ENCODE measurements at places on chromosomes 2 and 18. TPM values are rescaled to one million over a fixed set of nuclear protein-coding genes. Genes with fewer than 3 reads are reported as not detected.

Gene CCDC148
- total RNA-seq: 1.0 TPM

Gene HOXD8
- total RNA-seq: 18.1 TPM

Gene SP140
- total RNA-seq: 3.6 TPM

Gene SLC4A1AP
- 26.4 TPM for total RNA-seq

Gene GCC2
- 24.7 TPM for total RNA-seq

Gene RND3
- 259 TPM for total RNA-seq

Gene MERTK
- 2.7 TPM for total RNA-seq

Gene PLCD4
- total RNA-seq: 0.27 TPM

Gene CNTNAP5
- total RNA-seq: not detected

Gene CYP27C1
- total RNA-seq: 2.3 TPM

Gene ABCA12
- 9.3 TPM for total RNA-seq

Gene RBM45
- 7.6 TPM for total RNA-seq

Gene CD226
- total RNA-seq: not detected

Gene INHBB
- total RNA-seq: 0.50 TPM

Gene ANKRD30BL
- total RNA-seq: 0.14 TPM

Gene PLEK
- total RNA-seq: not detected

Gene RGPD5
- 7.6 TPM for total RNA-seq

Gene CRYBA2
- not detected for total RNA-seq

Gene AFF3
- 16.0 TPM for total RNA-seq

Gene CAPN14
- total RNA-seq: 0.58 TPM

Gene CMPK2
- total RNA-seq: 9.8 TPM

Gene TCF4
- total RNA-seq: 15.7 TPM

Gene PRKAG3
- not detected for total RNA-seq

Gene CPS1
- total RNA-seq: 3.8 TPM

Gene SKOR2
- not detected for total RNA-seq

Gene HOXD10
- total RNA-seq: 5.1 TPM

Gene PDCD1
- not detected for total RNA-seq

Gene QPCT
- 35.4 TPM for total RNA-seq

Gene RFTN2
- under 0.01 TPM for total RNA-seq

Gene KLHL41
- 0.29 TPM for total RNA-seq

Gene GALNT5
- 3.1 TPM for total RNA-seq

Gene TMEM247
- total RNA-seq: not detected

Gene NFATC1
- total RNA-seq: 3.4 TPM

Gene VIT
- not detected for total RNA-seq

Gene MTCL1
- 50.5 TPM for total RNA-seq

All from kidney epithelial cell (primary cell).